ENCODE measurements at places on chromosomes 2 and 18.

GRCh38 chr2:169561364-169561763, 12.3 kb downstream of the FASTKD1 start:
- DNase-seq = no peak

- DNase-seq = no peak
These were observed 5.2 kb downstream of the CD207 start for GRCh38 chr2:70830366-70830765.

DNA sequence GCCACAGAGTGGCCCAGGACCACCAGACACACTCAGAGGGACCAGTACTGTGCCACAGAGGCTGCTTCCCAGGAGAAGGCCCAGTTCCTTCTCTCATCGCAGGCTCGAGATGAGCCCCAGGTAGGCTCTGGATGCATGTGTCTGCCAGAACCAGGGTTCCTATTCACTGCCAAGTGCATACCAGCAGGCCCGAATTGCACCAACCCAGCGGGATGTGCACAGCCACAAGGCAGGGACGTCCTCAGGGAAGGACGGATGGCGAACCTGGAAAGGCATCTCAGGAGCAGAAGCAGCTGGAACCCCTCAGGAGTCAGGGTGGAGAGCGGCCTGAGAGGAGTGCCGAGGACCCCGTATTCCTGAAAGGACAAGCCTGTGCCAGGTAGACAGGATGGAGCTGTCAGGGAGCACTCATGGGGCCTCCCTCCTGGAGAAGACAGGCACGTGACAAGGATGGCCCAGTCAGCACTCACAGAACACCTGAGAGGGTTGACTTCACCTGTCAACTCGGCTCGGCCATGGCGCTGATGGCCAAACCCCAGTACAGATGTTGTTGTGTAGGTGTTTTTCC, 73.7 kb downstream of the PTGR3 start:
- DNase-seq = no peak

GRCh38 chr18:79403723-79404566, 8.2 kb downstream of the NFATC1 start:
- DNase-seq = no peak

- no peak for DNase-seq
These were observed 29.5 kb downstream of the OSBPL6 start for GRCh38 chr2:178223806-178224205.

- DNase-seq = peak; percentile 77
These were observed 56.0 kb downstream of the HDAC4 start for GRCh38 chr2:239344857-239345216.

DNA sequence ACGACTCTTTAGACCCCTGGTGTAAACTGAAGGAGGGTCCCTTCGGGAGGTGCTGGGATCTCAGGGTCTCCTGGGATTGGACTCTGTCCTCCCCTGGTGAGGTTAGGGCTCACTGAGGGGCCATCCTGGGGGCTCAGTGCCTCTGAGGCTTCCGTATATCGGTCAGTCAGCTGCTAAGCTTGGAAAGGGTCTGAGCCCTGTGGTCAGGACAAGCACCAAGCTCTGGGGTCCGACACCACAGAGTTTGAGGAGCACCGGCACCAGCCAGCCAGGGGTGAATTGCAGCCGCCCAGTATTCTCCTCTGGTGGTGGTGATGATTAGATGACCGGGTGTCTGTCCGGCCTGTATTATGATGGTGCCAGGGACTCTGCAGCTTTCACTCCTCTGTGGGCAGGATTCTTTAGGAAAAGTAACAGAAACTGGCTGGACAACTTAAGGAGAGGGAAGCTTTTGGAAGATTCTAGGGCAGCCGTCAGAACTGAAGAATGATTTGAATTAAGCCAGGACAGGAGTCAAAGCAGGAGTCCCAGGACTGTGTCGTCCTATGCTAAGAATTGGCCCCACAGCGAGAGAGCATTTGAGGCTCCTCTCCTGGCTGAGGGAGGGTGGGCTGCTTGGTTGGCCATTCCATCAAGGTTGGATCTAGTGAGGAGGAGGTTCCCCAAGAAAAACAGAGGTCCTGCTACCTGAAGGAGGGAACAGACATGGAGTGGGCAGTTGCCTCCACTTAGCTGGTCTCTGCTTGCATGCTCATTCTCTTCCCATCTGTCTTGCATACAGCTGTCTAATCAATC, 158.6 kb upstream of the HS6ST1 start:
- DNase-seq = no peak

- DNase-seq = no peak
These were observed 273.7 kb upstream of the PIK3C3 start for GRCh38 chr18:41681138-41681880.

DNA sequence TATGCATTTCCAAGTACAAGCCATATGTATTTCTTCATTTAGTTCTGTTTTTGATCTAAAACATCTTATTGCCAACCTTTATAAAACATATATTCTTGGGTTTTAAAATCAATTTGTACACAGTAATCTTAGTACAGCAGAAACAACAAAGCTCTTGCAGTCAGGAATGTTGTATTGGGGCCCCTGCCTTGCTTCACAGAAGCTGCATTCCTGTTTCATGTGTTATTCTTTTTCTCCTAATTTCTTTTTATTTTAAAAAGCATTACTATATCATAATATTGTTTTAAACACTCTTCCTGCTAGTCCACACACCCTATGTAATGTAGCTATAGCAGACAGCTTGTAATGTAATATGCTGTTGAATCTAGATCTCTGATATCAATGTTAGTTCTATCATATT, 24.0 kb downstream of the SERPINB7 start:
- no peak for DNase-seq

DNA sequence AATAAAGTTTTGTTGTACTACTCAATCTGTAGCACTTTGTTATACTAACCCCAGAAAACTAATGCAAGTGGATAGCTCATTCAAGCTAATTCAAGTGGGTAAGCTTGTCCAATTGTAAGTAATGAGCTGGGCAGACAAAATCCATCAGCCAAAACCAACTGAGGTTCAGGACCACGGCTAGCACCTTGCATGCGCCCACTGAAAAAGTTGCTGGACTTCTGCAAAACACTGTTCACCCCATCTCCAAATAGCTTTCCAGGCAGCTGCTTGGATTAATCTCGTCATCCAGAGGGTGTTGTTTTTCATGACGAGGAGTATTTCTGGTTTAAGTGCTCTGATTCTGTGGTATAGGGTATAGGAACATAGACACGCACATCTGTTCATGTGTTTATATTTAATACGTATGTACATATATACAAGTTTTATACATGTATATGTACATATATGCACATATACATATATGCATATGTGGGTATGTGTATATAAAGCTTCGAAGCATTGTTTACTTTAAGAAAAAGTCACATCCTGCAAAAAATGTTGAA, 307.5 kb downstream of the GALR1 start:
- DNase-seq = no peak

All from NCI-H2081 (cell line).